ENCODE measurements at places on chromosomes 1 and 21.
A peak's percentile ranks its signal among the peaks of the same experiment; 100 is the strongest.

DNA sequence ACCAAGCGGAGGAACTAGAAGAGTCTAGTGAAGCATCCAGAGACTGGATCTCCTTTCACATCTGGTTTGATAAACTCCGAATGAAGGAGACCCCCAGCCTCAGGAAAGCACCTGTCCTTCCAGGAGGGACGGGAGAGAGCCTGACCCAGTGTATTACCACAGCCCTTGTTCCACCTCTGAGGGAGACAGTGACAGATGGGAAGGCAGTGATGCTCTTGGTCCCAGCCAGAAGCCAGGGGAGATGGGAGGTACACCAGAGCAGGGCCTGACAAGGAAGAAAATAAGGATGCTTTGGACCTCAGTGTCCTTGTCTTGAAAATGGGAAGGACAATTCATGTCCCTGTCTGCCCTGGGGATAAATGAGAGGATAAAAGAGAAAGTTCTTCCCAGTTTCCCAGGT, 3.5 kb downstream of the KLHDC7A start:
- DNase-seq: no peak

DNA sequence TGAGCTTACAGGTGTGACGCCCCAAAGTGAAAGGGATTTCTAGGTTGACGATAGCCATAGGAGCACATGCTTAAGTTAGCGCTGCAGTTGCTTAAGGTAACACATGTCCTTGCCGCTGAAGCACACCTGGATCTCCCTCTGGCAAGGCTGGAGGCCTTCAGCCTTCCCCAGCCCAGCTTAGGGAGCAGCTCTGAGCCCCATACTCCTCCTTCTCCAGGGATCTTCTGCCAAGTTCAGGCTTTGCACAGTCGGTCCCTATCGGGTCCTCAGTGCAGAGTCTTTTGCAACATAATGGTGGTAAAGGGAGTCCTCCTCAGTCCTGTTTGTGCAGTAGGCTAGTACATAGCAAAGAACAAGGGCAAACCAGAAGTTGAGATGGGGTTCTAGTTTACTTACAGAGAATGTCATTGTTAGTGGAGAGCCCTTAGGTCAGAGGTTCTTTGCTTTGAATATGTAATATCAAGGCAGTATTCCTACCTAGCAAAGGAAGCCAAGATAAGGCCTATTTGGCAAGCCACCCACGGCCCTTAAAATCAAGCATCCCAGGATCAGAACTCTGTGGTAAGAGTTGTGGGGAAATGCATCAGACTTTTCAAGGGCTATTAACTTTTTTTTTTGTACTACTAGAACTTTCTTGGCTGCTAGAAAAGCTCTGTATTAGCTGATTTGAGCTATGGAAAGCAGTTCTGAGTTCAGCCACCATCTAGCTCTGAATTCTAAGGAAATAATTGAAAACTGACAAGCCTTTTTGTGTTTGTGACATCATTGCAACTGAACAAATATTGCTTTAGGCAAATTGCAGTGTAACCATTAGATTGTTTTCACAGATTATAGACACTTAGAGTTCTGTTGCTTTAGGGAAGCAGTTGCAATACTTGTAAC, 1.4 kb downstream of the EVA1C start:
- peak; percentile 24 for DNase-seq

GRCh38 chr1:45327644-45328515, 1.2 kb downstream of the HPDL start:
- peak; percentile 14 for DNase-seq

- no peak for DNase-seq
Observed at GRCh38 chr1:105997516-105997915, 1059.0 kb upstream of the PRMT6 start.

DNA sequence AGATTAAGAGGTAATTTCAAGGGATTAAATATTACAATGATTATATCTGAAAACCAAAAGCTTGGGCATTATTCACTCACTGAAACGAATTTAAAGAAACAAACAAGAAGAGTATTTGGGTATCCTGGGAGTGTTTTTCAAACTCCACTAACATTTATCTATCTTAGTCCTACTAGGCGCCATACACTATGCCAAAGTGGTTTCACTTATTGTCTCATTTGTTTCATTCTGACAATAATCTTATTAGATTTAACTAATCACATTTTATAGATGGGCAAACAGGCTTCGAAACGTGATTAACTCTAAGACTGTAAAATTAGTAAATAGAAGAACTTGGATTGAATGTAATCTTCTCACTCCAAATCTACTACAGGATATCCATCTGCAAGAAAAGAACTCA, 25.4 kb downstream of the ASH1L start:
- no peak for DNase-seq

DNA sequence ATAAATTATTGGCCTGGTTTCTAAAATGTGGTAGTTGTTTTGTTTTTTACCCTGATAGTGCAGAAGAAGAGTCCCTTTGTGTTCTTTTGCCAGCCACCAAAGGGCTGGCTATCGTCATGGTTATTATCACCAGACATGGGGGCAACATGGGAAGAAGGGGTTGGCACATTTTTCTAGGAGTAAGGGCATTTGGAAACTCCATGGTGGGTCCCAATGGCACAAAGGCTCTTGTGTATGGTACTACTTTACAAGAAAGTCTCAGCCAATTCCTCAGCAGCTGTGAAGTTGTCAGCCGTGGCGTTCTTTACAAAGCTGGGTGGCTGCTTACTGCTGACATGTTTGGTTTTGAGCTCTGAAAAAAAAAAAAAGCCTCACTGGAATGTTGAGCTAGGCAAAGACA, 330.4 kb upstream of the ESRRG start:
- peak; percentile 18 for DNase-seq

- no peak for DNase-seq
Observed at GRCh38 chr1:64280001-64280400, 76.6 kb downstream of the UBE2U start.

DNA sequence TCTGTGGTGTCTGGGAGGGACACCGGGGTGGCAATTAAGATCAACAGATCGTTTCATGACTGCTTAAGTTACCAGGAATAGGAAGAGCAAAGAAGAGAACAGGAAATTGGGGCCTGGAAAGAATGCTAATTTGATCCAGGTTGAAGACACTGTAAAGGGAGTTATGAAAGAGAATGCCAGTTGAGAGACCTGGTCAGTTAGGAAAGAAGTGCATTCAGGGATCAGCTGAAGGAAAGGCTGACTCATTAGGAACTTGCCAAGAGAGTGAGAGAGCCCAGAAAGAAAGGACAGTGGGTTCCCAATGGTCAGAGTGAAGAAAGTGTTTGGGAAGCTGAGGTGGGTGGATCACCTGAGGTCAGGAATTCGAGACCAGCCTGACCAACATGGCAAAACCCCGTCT, 119.6 kb downstream of the UBE2U start:
- DNase-seq: no peak

DNA sequence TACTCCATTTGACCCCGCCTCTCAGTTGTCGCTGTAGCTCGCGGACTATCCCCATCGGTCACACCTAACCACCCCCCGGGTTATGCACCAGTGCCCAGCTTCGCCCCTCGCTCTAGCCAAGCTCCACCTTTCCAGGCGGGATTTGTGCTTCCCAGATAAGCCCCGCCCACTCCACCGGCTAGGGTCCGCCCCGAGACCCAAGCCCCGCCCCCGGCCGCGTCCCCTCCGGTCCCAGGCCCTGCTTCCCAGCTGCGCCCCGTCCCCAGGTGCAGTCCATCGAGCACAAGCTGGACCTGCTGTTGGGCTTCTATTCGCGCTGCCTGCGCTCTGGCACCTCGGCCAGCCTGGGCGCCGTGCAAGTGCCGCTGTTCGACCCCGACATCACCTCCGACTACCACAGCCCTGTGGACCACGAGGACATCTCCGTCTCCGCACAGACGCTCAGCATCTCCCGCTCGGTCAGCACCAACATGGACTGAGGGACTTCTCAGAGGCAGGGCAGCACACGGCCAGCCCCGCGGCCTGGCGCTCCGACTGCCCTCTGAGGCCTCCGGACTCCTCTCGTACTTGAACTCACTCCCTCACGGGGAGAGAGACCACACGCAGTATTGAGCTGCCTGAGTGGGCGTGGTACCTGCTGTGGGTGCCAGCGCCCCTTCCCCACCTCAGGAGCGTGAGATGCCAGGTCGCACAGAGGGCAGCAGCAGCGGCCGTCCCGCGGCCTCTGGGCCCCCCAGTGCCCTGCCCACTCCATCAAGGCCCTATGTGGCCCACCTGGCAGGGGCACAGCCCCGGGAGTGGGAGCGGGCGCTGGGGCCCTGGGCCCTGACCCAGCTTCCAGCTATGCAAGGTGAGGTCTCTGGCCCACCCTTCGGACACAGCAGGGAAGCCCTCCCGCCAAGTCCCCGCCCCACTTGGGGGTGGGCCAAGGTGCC, 23.9 kb downstream of the CITED4 start:
- DNase-seq: no peak

DNA sequence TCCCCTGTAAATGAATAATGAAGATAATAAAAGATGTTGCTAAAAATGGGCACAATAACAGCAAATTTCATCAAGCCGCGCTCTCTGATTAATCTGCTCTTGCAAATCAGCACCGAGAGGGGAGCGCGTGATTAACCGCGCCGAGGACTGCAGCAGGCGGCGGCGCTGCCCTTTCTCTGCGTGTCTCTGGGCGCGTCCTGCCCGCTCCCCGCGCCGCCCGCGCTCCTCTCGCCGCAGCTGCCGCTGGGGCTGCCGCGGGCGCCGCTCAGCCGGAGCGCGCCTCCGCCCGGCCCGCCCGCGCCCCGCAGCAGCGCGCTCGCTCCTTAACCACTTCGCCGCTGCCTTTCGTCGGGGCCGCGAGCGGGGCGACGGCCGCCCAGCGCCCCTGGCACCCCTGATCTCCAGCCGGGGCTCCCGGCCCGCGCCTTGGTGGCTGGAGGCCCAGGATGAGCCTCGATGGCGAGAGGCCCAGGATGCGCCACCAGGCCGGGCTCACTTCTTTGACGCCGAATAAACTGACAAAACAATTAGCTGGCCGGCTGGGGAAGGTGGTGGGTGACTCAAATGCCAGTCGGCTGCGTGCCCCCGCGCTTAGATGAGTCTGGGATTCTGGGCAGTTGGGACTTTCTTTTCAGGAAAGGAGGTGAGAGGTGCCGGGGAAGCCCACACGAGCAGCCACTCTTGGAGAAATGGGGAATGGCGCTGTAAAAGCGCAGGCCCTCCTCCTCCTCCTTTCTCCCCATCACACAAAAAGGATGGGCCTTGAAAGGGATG, 221.4 kb upstream of the PKN2 start:
- peak; percentile 84 for DNase-seq

- no peak for DNase-seq
Observed at GRCh38 chr1:18784482-18784831, 75.0 kb downstream of the TAS1R2 start.

DNA sequence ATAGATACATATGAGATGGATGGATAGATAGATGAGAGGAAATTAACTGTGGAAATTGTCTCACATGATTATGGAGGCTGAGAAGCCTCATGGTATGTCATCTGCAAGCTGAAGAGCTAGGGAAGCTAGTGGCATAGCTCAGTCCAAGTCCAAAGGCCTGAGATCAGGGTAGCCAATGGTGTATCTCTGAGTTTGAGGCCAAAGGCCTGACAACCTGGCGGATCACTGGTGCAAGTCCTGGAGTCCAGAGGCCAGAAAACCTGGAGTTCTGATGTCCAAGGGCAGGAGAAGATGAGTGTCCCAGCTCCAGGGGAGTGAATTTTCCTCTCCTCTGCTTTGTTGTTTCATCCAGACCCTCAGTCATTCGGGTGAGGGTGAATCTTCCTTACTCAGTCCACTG, 43.9 kb upstream of the SPOCD1 start:
- DNase-seq: no peak

DNA sequence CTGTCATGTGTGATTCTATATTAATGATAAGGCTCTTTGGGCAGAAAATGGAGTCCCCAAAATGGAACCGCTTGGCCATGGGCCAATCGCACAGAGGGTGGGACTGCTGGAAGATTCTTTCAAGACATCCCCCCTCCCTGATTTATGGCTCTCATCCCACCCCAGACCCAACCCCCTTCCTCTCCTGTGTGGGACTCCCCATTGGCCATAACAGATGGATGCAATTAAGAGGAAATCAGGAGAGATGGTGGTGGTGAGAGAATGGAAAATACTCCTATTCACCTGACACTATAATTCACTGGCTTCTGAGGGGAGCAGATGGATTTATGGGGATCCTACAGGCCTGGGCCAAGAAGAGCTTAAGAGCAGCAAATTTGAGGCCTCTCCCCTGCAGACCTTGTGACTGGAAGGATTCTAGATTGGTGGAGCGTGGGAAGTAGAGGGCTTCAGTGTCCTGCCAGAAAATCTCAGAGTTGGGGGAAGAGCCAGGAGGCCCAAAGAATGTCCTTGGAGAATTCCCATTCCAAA, 1.7 kb downstream of the IGFN1 start:
- DNase-seq: no peak

GRCh38 chr1:22792396-22793160, 81.9 kb downstream of the EPHB2 start:
- peak; percentile 37 for DNase-seq

DNA sequence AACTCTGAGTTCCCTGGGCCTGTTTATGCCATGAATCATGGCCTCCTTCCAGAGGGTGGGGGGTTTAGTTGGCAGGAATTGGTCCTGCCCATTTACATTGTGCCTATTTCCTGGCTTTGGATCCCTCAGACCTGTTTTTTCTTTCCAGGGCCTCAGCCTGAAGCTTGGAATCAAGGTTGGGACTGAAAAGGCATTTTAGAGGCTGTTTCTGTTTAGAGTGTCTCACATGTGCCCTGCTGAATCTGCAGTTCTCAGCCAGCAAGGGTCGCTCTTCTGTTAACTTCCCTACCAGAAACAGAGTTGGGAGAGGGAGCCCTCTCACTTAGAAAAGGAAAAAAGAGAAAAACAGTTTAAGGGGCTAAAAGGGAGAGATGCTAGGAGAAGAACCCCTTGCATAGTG, 191.1 kb downstream of the PTPRC start:
- DNase-seq: peak; percentile 34

GRCh38 chr1:80966266-80966665, 834.5 kb upstream of the ADGRL2 start:
- DNase-seq: no peak

DNA sequence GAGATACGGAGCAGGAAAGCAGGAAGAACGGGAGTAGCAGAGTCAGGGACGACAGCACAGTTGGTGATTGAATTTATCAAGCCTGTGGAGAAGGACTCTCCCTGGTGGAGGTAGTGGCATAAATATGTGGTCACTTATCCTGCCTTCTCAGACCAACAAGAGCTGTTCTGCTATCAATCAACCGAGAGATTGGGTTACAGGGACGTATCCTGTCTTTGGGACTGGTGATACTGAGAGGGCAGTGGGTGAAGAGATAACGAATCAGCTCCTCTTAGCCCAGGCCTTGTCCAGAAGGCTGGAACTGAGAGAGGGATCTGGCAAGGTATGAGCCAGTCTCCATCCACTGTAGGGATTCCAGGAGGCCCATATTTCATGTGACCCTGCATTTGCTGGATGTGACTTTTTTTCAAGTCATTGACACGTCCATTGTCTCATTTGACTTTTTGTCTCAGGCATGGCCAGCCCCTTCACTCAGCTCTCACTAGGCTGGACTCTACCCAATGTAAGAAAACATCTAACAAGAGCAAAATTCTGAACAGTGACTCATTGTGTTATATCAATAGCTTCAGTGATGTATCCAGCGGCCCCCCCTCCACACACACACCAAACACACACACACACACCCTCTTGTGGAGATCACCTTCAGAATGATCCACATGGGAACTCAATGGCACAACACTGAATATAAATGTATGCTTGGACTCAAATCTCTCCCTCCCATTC, 11.3 kb downstream of the C1orf116 start:
- no peak for DNase-seq

GRCh38 chr1:240244968-240245628, 153.4 kb downstream of the FMN2 start:
- DNase-seq: no peak

All from eye (tissue), 1 donor.